Right ventricle myocardium inferior (tissue), 1 donor: ENCODE measurements at places on chromosomes 3 and 15. TPM values are rescaled to one million over a fixed set of nuclear protein-coding genes. Genes with fewer than 3 reads are reported as not detected.

NCK1 gene
- 25.0 TPM for total RNA-seq

DLG1 gene
- total RNA-seq, result 48.6 TPM

GOLGA8F gene
- not detected for total RNA-seq

AHSG gene
- total RNA-seq, result not detected

ZNF662 gene
- 4.1 TPM for total RNA-seq

SLC22A13 gene
- total RNA-seq, result not detected

STT3B gene
- total RNA-seq, result 98.6 TPM

GPR149 gene
- not detected for total RNA-seq

ECT2 gene
- 6.3 TPM for total RNA-seq

TPRG1 gene
- 3.3 TPM for total RNA-seq

CLSTN2 gene
- 8.4 TPM for total RNA-seq

DNA sequence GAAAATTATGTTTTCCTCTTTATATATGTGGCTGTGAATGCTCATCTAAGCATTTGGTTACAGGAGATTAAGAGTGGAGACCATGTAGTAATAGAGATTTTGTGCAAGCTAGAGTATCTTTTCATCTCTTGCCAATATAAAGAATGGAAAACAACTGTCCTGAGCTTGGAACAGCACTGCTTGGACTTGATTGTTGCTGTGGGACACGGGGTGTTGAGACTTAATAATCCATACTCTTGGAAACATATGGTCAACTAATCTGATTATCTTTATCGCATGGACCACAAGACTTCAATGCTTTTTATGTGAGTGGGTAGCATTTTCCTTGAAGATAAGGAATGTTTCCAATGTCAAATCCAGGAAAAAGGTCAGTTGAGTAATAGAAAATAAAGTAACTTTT is 806.3 kb downstream of the DIPK2A start:
- no peak for DNase-seq

DNA sequence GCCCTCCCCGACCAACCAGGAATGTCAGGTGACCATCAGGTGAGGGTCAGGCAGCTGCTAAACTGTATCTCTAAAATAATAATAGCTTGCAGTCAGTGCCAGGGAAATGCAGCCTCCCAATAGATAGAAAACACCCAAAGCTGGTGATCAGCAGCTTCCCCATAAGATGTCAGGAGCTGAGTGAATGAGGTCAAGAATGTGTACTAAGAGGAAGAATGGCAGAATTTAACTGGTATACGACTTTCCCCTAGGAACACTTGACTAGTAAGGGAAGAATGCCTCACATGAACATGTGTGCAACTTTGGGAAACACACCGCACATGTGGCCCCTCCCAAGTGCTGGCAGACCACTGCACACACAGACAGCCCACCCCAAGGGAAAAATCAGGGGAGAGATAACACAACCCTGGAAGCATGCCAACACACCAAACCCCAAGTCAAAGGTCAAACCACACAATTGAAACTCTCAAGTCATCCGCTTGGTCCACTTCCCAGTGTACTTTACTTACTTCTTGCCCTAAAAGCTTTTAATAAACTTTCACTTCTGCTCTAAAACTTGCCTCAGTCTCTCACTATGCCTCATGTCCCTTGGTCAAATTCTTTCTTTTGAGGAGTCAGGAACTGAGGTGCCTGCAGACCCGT is 806.5 kb downstream of the OTOL1 start:
- DNase-seq, result no peak

DNA sequence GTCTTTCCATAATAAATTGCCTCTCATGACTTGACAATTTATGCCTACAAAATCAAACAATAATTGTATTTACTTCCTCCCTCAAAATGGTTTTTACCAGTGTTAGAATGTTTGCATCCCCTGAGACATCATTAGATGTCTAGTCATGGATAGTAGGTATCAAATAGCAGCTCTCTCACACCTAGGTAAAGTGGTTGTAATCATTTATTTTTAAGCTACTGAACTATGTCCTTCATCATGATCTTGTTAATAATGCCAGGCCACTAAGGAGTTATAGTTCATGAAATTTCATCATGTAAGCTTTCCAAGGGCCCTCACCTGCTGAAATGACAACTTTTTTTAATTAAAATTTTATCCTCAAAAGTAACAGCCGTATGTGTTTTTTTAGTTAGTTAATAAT is 134.1 kb downstream of the ARPP21 start:
- DNase-seq, result no peak

DNA sequence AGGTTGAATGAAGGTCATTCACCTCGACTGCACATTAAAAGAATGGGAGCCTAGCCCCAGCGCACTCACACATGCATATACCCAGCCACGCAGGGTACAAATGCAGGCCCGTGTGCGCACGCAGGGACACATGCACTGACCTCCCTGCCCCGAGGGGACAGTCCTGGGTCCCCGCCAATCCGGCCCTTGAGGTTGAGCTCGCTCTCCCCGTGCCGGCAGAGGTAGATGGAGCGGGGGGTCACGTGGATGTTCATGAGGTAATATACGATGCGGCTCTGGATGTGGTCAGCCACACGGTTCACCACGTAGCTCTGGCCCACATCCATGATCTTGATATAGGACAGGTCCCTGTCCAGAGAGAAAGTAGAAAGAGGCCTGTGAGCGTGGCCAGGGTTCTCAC is 20.5 kb downstream of the PFKFB4 start:
- DNase-seq, result no peak

DNA sequence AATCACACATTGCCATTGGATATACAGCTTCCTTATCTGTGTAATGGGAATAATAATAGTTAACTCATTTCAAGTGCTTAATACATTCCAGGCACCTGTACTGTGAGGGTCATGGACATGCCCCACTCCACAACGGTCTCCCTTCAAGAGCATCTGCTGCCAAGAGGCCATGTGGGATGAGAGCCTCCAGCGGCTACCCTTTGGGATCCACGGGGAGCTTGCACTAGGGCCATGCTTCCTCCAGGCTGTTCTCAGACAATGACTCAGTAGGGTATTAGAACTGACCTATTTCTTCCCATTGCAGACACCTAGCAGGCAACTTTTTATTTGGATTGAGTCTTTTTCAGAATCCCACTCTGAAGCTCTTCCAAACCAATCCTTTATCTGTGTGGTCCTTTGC is 1078.9 kb downstream of the TUSC7 start:
- DNase-seq, result no peak

DNA sequence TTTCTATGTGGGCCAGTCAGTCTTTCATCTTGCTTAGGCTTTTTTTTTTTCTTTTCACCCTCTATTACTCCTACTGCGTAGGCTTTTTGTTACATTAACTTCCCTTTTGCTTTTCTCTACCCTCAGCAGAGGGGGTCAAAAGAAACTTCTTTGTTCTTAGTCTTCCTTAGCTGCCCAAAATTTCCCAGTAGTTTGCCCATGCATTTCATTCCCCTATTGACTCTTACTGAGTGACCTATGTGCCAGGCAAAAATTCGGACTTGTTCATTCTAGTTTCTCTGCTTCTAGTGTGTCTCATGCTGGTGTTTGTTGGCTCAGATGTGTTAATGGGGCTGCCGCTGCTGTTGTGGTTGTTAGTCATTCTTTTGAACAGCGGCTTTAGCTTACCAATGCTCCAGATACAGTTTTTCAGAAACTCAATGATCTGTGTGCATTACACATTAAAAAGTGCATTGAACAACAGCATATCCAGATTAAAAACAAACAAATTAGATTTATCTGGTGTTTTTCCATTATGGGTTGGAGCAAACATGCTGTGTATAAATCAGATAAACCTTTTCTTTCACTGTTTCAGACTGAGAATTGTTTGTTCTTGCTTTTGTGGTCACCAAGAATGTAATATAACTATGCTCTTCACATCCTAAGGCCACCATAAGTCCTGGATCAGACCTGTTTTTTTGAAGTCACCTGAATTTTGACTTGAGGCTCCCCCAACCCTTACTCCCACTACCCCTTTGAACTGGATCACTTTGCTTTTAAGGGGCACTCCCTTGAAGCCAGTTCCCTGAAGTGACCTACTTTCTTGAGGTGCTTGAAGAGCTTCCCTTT is 43.1 kb downstream of the PDE8A start:
- no peak for DNase-seq

DNA sequence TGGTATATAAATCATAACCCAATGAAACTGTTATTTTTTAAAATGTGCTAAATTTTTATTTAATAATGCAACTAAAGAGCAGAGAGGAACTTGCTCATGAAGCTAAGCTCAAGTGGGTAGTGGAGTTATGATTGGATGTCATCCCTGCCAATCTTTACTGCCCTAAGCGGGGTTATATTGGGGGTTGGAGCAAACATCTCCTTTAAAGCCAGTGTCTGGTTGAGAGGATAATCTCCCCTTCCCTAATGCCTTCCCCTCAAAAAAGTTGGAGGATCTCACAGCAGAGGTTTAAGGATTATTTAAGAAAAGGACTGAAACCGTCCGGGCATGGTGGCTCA is 32.1 kb upstream of the CLASP2 start:
- DNase-seq, result no peak

DNA sequence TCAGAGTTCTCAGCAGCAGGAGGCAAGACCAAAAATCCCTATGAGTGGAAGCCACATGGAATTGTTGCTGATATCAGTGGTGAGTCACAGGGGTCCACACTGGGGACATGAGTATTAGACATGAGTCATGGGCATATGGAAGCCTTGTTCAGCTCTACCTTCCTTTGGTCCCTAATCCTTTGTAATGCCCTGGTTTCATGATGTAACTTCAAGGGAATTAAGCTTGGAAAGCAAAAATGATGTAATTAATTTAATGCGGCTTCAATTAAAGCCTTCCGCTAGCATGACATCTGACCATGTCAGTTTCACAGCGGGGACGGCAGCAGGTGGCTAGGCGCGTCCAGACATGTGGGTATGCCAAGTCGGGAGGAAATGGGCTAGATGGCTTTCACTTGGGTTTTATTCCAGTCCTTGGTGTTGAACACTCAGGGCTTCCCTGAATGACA is 176.1 kb upstream of the RGMA start:
- DNase-seq, result no peak

GRCh38 chr15:100259266-100259665 is 82.5 kb downstream of the ADAMTS17 start:
- no peak for DNase-seq

- DNase-seq, result no peak
Observed at GRCh38 chr15:78050826-78051225, 26.7 kb downstream of the TBC1D2B start.

GRCh38 chr3:16904423-16905417 is 20.0 kb downstream of the PLCL2 start:
- DNase-seq, result no peak

- DNase-seq, result no peak
Observed at GRCh38 chr3:53238051-53238850, 17.6 kb downstream of the TKT start.

DNA sequence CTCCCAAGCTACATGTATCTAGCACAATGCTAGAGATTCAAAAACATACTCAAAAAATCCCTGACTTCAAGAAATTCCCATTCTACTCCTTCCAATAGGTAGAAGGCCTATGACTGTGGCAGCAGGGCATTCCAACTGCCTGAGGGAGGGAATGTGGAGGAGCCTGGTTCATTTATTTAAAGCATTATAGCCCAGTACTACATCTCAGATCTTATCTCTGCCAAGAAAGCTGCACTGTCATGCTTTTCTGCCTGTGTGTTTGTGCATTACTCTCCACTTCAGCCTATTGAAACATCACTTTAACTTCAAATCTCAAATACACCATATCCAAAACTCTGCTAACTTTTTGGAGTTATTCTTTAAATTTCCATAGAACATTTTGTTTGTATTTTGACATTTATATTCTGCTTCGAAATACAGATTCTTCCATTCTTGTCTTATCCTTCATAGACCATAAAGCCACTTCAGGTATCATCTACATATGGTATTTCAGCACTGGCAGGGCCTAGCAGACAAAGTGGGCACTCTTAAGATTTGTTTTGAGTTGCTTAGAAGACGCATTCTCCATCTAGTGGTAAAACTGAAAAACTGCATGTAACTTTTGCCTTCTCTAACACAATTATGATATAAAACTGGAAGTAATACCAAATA is 59.1 kb upstream of the NEDD4 start:
- DNase-seq, result no peak

GRCh38 chr15:88949734-88950400 is 36.7 kb upstream of the MFGE8 start:
- no peak for DNase-seq

GRCh38 chr3:45443459-45443858 is 55.1 kb downstream of the LARS2 start:
- no peak for DNase-seq

- no peak for DNase-seq
Observed at GRCh38 chr15:51424780-51425179, 83.3 kb downstream of the GLDN start.
